ENCODE measurements at places on chromosomes 6 and 20. TPM values are rescaled to one million over a fixed set of nuclear protein-coding genes. Genes with fewer than 3 reads are reported as not detected.

The OPN5 gene
- total RNA-seq, result not detected

DNA sequence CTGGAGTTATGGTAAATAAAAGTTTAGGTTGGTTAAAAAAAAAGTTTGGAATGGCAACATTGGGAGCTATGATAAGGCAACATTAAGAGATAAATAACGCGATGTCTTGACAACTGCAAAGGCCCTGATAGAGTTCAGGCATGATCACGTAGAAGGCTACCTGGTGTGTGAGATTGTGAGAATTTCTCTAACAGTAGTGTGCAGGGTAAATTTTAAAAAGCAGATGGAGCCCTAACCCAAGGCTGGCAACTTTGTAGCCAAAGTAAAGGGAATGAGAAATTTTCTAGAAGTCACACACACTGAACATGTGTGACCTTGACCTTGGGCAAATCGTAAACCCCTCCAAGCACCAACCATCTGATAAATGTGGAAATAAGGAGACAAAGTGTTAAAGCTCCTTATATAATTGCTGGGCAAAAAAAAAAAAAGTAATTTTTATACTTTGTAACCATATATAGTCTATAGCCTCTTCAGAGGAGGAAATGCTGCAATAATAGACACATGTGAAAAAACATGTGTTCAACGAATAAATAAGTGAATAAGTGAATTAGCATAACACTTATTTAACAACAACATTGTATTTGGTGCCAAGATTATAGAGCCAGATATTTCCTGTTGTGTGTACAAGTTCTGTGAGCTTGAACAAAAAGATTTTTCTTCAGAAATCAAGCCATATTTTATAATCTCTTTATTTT lies 18.2 kb downstream of the KCNQ5 start:
- DNase-seq, result no peak

The NHSL1 gene
- total RNA-seq, result 17.3 TPM

The TRIM31 gene
- not detected for total RNA-seq

The CCN5 gene
- 0.62 TPM for total RNA-seq

The ENPP4 gene
- total RNA-seq, result 44.0 TPM

DNA sequence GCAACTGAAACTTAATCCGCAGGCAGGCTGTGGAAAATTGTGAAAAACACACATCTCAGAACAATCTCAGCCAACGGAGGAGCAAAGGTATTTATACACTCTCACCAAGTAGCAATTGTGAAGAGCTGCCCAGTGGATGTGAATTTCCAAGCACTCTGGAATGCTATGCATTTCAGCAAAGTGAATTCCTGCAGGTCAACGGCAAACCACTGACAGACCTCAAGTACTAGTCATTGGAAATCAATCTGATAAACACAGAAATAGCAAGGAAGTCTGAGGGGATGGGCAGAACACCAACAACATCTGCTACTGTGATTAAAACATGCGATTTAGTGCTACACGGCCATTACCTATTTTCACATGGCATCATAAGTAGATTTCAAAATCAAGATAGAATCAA lies 429.1 kb downstream of the HTR1B start:
- DNase-seq, result no peak

DNA sequence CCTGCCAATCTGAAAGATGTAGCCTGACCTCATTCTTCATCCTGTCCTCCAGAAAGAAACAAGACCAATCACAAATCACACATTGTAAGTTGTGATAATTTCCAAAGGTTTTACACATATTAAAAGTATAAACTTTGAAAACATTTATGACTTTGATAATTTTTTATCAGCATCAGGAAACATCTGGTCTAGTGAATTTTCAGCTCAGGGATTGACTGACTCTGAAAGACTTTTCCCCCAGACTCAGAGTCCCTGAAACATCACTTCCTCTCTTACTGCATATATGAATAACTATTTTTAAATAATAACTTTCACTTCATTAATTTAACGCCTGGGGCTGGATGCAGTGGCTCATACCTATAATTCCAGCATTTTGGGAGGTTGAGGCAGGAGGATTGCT lies 48.5 kb upstream of the SSTR4 start:
- DNase-seq, result no peak

DNA sequence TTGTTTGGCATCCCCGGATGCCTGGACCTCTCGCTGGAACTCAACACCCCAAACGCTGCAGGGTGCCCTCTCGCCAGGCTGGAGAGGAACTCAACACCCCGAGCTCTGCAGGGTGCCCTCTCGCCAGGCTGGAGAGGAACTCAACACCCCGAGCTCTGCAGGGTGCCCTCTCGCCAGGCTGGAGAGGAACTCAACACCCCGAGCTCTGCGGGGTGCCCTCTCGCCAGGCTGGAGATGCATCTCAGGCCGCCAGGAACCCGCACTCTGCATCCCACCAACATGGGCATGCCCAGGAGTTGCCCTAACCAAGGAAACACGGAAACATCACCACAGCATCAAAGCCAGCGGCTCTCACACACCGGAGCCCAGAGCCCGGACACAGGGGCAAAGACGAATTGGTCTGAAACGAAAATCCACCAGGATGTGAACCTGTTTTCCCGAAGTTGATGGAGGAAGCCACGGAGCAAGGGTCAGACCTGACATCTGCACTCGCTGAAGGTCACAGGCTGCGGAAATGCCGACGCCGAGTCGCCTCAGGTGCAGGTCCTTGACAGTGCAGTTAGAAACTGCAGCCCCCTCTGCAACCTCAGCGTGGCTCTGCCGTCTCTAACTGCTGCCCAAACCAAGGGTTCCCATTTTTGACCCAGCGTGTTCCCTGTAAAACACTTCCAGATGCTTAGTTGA lies 37.5 kb downstream of the DLL1 start:
- DNase-seq, result no peak

The VWA7 gene
- 2.3 TPM for total RNA-seq

DNA sequence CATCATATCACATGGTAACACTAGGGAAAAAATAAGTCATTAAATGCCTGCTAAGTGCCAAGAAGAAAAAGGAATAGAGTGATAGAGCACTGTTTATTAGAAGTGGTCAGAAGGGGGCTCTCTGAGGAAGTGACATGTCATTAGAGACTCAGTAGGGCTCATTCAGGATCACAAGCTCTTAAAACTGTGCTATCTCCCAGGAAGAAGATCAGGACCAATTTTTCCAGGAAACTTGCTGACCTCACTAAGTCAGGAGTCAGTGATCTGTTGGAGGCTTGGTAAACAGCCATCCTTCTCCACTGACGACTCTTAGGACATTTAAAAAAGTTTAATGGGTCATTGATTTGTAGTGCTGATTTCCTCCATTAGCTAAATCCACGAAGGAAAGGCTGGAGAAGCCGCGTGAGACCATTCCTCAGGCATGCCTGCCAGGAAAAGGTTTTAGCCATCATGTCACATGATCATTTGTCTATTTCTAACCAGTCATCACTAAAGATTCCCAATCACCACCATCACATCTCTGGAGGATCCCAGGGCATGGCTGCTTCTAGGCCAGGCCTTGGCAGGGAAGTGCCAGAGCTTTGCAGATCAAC lies 5.9 kb upstream of the PTPN1 start:
- DNase-seq, result no peak

The DNMT3B gene
- 2.9 TPM for total RNA-seq

The MLIP gene
- 51.3 TPM for total RNA-seq

The SLC52A3 gene
- total RNA-seq, result 0.82 TPM
